CD8-positive, alpha-beta memory T cell (primary cell): ENCODE measurements at places on chromosomes 4 and X. TPM values are rescaled to one million over a fixed set of nuclear protein-coding genes. Genes with fewer than 3 reads are reported as not detected.

GRCh38 chrX:153556767-153557166, 39.3 kb downstream of the ATP2B3 start:
- H3K27me3 ChIP-seq = no peaks in the 10 kb centered on the region
- H3K27ac ChIP-seq = no peak overlapping the region
- no peaks in the 10 kb centered on the region for H3K4me1 ChIP-seq
- no peaks in the 10 kb centered on the region for H3K36me3 ChIP-seq
- H3K4me3 ChIP-seq = no peak overlapping the region
- no peak for DNase-seq

GRCh38 chrX:130300010-130300282, 31.2 kb upstream of the ZNF280C start:
- H3K4me3 ChIP-seq = no peak overlapping the region
- DNase-seq = no peak
- H3K27ac ChIP-seq = no peak overlapping the region
- no peaks in the 10 kb centered on the region for H3K4me1 ChIP-seq

DNA sequence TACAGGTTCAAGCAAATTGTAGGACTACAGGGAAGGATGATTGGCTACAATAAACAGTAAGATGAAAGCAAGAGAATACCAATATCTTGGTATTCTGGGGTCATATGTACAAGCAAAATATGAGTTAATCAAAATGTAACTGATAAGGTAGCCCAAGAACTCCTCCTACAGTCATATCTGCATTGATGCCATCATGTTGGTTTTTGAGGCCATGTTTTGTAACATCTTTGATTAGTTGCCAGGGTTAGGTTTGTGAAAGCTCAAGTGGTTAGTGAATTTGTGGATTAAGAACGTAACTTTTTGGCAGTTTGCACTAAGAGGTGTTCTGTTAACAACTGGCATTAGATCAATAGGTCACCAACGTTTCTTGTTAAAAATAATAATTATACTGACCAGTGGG, 59.6 kb downstream of the USP9X start:
- no peak for DNase-seq
- no peak overlapping the region for H3K4me3 ChIP-seq
- no peaks in the 10 kb centered on the region for H3K27me3 ChIP-seq
- H3K27ac ChIP-seq = no peak overlapping the region

- H3K4me1 ChIP-seq = no peaks in the 10 kb centered on the region
- DNase-seq = no peak
- H3K27ac ChIP-seq = no peak overlapping the region
- H3K36me3 ChIP-seq = no peaks in the 10 kb centered on the region
- no peak overlapping the region for H3K4me3 ChIP-seq
These were observed 313.2 kb upstream of the DKK2 start for GRCh38 chr4:107349266-107349665.

Gene MAGEA4
- polyA plus RNA-seq = not detected

GRCh38 chr4:87785731-87786509, 13.4 kb upstream of the IBSP start:
- no peak overlapping the region for H3K4me3 ChIP-seq
- no peak for DNase-seq
- no peak overlapping the region for H3K27ac ChIP-seq
- no peaks in the 10 kb centered on the region for H3K27me3 ChIP-seq
- no peaks in the 10 kb centered on the region for H3K4me1 ChIP-seq
- no peaks in the 10 kb centered on the region for H3K36me3 ChIP-seq

Gene PPEF2
- not detected for polyA plus RNA-seq

Gene MCTS1
- polyA plus RNA-seq = 85.6 TPM

DNA sequence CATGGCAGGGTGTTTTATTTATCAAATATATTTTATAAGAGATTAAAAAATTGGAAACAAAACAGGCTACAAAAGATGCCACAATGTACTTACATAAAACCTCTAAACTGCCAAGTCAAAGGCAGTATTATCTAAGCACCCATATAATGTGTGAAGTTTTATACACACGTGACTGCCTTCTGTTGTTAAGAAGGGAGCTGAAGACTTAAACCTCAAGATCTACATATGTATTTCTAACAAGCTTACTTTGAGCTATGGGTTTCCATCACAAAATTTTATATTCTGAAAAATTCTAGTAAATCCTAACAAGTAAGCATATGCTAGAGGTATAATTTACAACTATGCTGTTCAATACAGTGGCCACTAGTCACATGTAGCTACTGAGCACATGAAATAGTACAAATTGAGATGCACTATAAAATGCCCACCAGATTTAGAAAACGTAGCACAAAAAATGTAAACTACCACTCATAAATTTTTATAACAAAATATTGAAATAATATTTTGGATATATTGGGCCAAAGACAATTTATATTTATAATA, 9.8 kb downstream of the ATP8A1 start:
- no peaks in the 10 kb centered on the region for H3K36me3 ChIP-seq
- peaks cover 43% of the 10 kb centered on the region for H3K4me1 ChIP-seq
- DNase-seq = no peak
- H3K27me3 ChIP-seq = no peaks in the 10 kb centered on the region

DNA sequence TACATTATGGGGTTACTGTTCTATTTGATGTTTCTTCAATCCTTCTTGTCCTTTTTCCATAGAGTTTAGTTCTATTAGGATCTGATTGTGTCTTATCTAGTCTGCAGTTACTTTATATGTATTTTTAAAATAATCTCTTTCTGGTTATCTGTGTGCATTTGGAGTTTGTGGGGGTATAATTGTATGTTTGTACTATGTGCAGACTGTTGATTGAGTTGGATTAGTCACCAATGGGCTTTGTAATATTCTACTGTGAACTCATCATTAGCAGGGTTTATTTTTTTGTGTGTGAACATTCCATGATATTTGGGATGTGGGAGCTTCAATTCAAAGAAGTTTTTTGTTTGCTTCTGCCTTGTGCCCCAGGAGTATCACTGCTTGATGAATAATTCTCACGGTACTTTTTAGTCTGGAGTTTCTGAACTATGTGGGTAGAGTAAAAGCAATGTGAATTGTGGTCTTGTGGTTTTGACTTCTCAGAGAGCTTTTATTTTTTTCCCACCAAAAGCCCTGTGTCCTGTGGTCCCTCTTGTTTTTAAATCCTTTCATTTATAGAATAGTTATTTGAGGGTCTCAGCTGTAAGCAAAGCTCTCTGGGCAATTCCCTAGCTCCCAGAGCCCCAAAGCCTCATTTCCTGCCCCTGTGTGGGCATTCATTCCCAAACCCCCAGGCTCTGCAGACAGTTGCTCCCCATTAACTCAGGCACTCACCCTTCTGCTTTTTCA, 127.8 kb downstream of the PHKA2 start:
- DNase-seq = no peak
- no peak overlapping the region for H3K4me3 ChIP-seq
- peaks cover 16% of the 10 kb centered on the region for H3K4me1 ChIP-seq
- H3K36me3 ChIP-seq = no peaks in the 10 kb centered on the region

DNA sequence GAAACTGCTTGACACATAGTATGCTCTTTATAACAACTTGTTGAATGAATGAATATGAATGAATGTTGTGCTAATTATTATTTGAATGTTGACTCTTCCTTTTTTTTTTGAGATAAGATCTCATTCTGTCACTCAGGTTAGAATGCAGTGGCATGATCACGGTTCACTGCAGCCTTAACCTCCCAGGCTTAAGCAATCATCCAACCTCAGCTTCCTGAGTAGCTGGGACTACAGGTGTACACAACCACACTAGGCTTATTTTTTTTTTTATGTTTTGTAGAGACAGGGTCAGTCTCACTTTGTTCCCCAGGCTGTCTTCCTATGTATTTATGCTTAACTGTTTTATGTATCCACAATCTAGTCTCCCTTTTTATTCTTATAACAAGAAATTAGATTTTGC, 114.7 kb upstream of the WDFY3 start:
- H3K27ac ChIP-seq = no peak overlapping the region
- H3K4me3 ChIP-seq = no peak overlapping the region
- no peaks in the 10 kb centered on the region for H3K36me3 ChIP-seq
- H3K27me3 ChIP-seq = no peaks in the 10 kb centered on the region

GRCh38 chr4:155415662-155416061, 38.9 kb upstream of the MAP9 start:
- no peak overlapping the region for H3K4me3 ChIP-seq
- no peaks in the 10 kb centered on the region for H3K4me1 ChIP-seq
- no peaks in the 10 kb centered on the region for H3K27me3 ChIP-seq
- DNase-seq = no peak
- no peak overlapping the region for H3K27ac ChIP-seq
- no peaks in the 10 kb centered on the region for H3K36me3 ChIP-seq

Gene SPINK2
- polyA plus RNA-seq = 10.8 TPM

Gene RAB41
- polyA plus RNA-seq = not detected
